Activated naive CD8-positive, alpha-beta T cell treated with anti-CD3 and anti-CD28 coated beads, Interleukin-2, amount 50 U/mL, for 24 hours (primary cell): ENCODE measurements at places on chromosomes 6 and 20.

GRCh38 chr6:89694428-89694827 lies 55.9 kb upstream of the LYRM2 start:
- DNase-seq, result no peak

DNA sequence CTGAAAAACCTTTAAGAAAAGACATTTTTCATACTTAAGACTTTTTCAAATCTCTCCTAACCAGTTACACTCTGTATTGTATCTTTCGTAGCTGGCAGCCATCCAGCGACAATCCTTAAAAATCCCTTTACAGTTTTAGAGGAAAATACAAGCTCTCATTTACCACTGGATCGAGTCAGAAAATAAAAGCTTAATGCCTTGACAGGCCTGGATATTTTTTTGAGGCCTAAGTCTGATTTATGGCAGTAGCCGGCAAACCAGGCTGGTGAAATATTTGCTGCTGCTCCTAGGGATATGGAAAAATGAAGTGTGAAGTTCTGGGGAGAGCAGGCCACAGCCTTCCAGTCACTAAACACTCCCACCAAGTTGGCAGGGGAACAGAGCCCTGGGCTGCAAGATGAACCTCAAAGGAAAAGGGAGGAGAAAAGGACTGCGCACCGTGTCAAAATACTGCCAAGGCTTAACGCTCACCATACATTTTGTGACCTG lies 213.0 kb upstream of the SUPT3H start:
- DNase-seq, result no peak

- no peak for DNase-seq
Measured at GRCh38 chr6:16676978-16677377, 84.3 kb downstream of the ATXN1 start.

DNA sequence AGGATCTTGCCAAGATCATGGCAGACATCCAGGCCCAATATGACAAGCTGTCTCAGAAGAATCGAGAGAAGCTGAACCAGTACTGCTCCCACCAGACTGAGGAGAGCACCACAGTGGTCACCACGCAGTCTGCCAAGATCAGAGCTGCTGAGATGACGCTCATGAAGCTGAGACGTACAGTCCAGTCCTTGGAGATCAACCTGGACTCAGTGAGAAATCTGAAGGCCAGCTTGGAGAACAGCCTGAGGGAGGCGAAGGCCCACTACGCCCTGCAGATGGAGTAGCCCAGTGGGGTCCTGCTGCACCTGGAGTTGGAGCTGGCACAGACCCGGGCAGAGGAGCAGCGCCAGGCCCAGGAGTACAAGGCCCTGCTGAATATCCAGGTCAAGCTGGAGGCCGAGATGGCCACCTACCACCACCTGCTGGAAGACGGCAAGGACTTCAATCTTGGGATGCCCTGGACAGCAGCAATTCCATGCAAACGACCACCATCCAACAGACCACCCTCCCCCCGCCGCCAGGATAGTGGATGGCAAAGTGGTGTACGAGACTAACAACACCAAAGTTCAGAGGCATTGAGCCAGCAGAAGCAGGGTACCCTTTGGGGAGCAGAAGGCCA lies 44.7 kb upstream of the GRM4 start:
- no peak for DNase-seq

- DNase-seq, result no peak
Measured at GRCh38 chr20:59692139-59692538, 87.8 kb downstream of the PHACTR3 start.

GRCh38 chr6:56947924-56948323 lies 7.0 kb upstream of the BEND6 start:
- DNase-seq, result no peak

- DNase-seq, result no peak
Measured at GRCh38 chr6:109295774-109296156, 86.5 kb downstream of the CD164 start.

DNA sequence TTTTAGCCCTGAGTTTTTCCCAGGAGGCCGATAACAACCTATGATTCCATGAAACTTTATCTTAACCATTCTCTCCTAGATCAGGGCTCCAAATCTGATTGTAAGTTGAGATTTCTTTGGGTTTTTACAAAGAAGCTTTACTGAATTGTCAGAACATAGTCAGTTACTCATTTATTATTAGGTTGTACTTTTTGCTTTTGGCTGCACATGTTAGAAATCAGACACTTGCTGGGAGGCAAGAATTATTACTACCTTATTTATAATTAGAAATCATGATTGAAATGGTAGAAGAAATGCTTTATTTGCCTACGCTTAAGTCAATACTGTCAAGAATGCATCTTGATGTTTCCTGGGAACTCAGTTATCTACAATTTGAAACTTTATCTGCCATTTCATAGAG lies 63.3 kb downstream of the KCNS1 start:
- DNase-seq, result no peak

GRCh38 chr6:124661097-124661661 lies 301.1 kb upstream of the RNF217 start:
- no peak for DNase-seq

GRCh38 chr20:5078399-5078958 lies 41.3 kb downstream of the PCNA start:
- peak; percentile 74 for DNase-seq

GRCh38 chr6:392441-393390 lies 1.2 kb downstream of the IRF4 start:
- peak; percentile 38 for DNase-seq

DNA sequence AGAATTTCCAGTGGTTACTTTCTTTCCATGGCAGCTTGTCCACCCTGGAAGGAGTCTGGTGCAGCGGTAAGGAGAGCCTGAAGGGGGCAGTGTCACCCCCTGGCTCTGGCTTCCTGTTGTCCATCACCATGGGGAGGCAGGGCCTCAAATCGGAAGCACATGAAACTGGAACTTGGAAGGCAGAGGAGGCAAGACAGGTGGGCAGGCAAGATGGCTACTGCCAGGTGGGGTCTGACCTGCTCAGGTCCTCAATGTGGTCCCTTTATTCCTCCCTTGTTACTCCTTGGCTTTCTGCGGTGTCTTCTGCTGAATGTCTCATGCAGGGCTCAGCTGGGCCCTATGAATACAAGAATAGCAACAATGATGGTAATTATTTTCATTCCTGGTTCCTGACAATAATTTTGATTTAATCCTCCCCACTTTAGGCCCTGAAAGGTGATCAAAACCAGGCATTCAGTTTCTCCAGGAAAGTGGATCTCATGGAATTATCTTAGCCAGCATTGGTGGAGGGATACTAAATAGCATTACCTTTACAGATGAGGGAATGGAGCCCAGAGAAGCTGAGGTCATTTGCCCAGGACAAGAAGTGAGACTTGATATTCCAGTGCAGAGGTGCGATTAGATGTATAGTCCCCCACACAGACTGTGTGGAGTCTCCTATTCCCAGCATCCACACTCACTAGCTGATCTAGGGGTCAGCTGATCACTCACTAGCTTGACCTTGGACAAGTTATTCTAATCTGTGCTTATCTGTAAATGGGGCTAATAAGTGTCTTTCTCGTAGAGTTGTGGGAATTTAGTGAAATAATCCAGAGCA lies 17.6 kb upstream of the SNAI1 start:
- DNase-seq, result no peak

- DNase-seq, result no peak
Measured at GRCh38 chr6:143505537-143505936, 6.0 kb downstream of the FUCA2 start.

DNA sequence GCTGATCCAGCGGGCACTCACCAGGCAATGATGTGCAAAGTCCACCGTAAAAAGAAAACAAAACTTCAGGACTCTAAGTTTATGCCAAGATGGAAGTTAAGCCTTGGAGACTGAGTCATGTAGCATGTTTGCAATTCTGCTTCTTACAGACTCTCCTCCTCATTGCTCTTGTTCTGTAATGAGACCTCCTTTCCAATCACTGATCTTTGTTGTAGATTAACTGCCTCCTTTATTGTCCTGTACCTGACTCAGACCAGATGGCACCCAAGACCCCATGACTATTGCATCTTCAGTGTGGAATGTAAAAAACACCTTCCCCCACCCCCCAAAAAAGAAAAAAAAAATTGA lies 11.2 kb downstream of the NEU1 start:
- no peak for DNase-seq

DNA sequence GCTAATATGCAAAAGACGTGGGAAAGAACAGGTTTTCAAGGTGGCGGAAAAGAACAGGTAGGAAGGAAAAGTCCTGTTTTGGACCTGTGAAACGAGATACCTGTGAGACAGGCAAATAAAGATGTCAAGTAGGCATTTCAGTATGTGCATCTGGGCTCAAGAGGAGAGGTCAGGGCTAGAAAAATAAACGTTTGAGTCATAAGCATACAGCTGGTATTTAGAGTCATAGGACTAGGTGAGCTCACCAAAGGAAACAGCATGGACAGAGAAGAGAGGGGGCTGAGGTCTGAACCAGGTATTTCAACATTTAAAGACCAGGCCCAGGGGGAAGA lies 14.9 kb downstream of the MTFR2 start:
- DNase-seq, result no peak

- DNase-seq, result peak; percentile 91
Measured at GRCh38 chr6:37018198-37019064, 13.0 kb downstream of the FGD2 start.

- no peak for DNase-seq
Measured at GRCh38 chr20:24735263-24735662, 213.8 kb upstream of the CST7 start.

DNA sequence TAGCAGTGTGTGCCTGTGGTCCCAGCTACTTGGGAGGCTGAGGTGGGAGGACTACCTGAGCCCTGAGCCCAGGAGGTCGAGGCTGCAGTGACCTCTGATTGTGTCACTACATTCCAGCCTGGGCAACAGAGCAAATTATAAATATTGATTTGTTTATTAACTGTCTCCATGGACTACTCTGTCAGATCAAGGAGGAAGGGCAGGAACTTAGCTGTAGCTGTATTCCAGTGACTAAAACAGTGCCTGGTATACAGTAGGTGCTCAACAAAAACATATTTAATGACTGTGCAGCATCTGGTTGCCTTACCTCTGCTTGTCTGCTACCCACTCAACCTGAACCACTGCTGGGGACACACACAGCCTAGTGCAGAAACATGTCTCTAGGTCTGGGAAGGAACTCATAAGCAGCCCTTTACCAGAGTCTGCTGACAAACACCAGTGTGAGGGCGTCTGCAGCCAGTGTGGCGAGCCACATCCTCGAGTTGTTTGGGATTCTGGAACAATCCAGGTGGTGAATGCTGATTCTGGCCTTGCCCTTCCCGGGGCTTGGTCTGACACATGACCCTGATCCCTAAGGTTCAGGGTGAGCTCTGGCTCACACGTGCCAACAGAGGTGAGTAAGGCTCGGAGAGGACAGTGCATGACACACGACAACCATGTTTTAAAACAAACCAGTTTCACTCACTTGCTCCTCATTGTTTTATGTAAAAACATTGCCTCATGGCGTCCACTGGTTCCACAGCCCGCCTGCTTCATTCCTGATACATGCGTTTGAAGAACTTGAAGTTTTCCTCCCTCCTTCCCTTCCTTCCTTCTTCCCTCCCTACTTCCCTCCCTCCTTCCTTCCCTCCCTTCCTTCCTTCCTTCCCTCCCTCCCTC lies 117.9 kb upstream of the ZNF217 start:
- no peak for DNase-seq

GRCh38 chr6:37845026-37845911 lies 25.7 kb downstream of the ZFAND3 start:
- no peak for DNase-seq

- DNase-seq, result no peak
Measured at GRCh38 chr20:57677584-57677982, 32.2 kb downstream of the PMEPA1 start.

- DNase-seq, result no peak
Measured at GRCh38 chr6:70547313-70547712, 19.4 kb upstream of the SDHAF4 start.

- no peak for DNase-seq
Measured at GRCh38 chr6:160328447-160328846, 19.7 kb upstream of the SLC22A3 start.

DNA sequence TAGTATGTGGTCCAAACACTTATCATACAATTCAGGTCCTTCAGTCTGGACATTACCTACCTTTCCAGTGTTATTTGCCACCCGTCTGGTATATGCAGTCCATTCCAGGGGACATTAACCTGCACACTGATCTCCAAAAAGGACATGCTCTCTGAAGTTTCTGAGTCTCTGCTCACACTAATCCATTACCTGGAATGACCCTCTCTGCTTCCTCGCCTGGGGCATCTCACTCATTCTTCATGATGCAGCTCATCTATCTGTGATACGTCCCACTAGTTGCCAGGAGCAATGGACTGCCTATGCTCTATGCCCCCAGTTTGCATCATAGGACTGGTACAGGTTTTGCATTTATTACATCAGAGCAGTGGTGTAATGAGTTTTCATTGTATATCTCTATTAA lies 5.9 kb upstream of the TUBB2B start:
- no peak for DNase-seq
